ENCODE measurements at places on chromosomes 6 and 20. TPM values are rescaled to one million over a fixed set of nuclear protein-coding genes. Genes with fewer than 3 reads are reported as not detected.

- no peaks in the 10 kb centered on the region for H3K27me3 ChIP-seq
- H3K4me3 ChIP-seq, result no peak overlapping the region
- DNase-seq, result no peak
- H3K27ac ChIP-seq, result no peak overlapping the region
- H3K36me3 ChIP-seq, result no peaks in the 10 kb centered on the region
Observed at GRCh38 chr6:40960742-40961430, 78.1 kb downstream of the UNC5CL start.

Gene BMP6
- total RNA-seq, result 3.2 TPM

DNA sequence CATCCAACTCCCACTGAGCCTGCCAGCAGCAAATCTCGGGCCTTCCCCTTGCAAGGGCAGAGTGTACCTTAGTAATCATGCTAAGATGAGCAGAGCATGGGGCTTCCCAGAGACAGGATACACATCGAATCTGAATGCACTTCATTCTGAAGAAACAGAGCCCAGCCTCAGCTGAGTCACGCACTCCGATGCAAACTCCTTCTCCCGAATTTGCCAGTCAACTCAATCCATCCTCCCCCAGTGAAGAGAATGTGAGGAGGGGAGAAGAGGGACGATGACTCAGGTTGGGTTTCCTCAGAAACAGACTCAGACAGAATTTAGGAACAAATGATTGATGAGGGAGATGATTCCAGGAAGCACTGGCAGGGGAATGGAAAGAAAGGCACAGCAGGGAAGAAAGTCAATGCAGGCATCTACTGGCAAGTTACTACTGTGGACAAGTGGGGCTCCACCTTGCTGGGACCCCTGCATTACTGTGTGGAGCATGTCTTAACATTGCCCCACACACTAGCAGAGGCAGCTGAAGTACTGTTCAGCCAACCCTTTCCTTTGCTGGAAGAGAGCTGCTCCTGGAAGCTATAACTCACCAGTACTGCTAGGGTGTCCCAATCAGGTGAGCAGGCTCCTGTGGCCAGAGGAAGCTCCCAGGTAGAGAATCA lies 251.6 kb downstream of the ADGB start:
- H3K36me3 ChIP-seq, result no peaks in the 10 kb centered on the region
- H3K27me3 ChIP-seq, result no peaks in the 10 kb centered on the region
- H3K4me1 ChIP-seq, result no peaks in the 10 kb centered on the region

- H3K4me1 ChIP-seq, result peaks cover 22% of the 10 kb centered on the region
- peak overlapping the region; percentile 98 for H3K27ac ChIP-seq
- DNase-seq, result no peak
- no peaks in the 10 kb centered on the region for H3K27me3 ChIP-seq
- H3K36me3 ChIP-seq, result no peaks in the 10 kb centered on the region
Observed at GRCh38 chr6:2970034-2970685, 1.2 kb downstream of the SERPINB6 start.

Gene ZC3H12D
- total RNA-seq, result 2.2 TPM

DNA sequence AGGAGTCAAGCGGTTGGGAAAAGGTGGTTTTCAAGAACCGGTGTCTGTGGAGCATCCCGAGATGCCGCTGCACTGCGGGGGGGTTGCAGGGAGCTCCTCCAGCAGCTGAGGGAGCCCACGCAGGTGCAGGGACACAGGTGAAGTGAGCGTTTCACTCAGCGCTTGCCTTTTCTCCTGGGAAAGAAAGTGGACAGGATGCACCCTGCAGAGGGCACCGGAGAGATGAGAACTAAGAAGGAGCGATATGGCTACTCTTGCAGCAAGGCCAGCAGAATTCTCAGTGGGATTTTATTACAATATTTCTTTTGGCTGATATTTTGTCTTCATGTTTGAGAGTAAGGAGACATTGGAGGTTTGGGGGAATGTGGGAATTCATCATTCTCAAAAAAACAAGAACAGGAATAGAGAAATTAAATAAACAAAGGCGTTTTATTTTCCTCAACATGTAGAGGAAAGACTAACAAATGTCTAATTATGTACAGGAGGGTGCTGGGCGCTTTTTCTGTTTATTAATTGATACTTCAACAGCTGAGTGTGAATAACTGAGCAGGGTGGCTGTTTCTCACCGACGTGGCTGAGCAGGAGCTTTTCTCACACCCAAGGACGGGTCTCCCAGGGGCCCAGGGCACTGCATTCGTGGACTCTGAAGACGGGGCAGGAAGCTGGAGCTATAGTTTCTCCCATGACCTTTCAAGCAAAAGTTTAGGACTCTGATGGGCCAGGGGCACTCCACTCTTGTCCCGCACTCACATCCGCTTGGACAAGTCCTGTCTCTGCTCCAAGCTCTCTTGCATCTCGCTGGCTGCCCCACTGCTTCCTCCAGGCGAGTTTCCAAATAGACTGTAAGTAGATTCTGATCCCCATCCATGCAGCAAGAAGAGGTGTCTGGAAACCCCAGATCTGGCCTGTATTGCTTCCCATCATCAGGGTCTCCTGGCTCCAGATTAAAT lies 176.1 kb downstream of the SMOC2 start:
- no peaks in the 10 kb centered on the region for H3K27me3 ChIP-seq
- no peak overlapping the region for H3K4me3 ChIP-seq
- H3K27ac ChIP-seq, result no peak overlapping the region
- no peak for DNase-seq
- H3K36me3 ChIP-seq, result no peaks in the 10 kb centered on the region
- no peaks in the 10 kb centered on the region for H3K4me1 ChIP-seq

Gene PBOV1
- total RNA-seq, result not detected

DNA sequence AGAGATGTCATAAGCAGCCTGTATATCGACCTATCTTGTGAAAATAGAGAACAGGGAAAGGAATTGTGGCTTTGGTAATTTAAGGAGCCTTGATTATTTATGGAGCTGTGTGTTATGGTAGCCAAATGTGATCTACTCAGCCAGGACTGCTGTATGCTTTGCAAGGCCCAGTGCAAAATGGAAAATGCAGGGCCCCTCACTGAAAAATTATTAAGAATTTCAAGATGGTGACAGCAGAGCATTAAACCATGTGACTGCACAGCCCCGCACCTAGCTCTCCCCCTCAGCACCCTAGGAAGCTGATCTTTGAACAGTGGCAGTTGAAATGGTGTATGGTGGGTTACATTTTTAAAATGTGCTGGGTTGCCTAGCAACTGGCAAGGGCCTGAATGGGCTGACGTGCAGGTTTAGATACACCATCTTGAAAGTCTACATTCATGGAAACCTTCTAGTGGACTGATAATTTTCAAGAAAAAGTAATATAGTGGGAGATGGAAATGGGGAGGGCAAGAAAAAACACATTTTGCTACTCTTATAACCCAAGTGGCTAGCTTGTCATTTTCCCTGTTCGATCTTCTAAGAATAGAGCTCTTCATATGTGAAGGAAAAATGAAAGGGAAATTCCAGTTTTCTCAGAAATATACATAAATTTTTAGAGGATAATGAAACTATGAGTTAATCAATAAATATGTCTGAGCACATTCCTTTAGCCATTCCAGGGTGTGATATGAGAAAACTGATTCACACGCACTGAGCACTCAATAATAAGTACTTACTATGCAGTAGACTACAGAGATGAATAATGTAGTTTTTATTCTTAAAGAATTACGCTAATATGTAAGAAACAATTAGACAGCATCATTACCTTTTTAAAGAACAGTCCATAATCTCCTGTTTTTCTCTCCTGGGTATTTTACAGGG lies 208.0 kb downstream of the ARHGAP18 start:
- H3K36me3 ChIP-seq, result no peaks in the 10 kb centered on the region
- no peak overlapping the region for H3K4me3 ChIP-seq
- no peak for DNase-seq

Gene RIPPLY2
- total RNA-seq, result not detected

Gene MUC22
- total RNA-seq, result 2.9 TPM

Gene PLEKHG1
- 38.5 TPM for total RNA-seq

DNA sequence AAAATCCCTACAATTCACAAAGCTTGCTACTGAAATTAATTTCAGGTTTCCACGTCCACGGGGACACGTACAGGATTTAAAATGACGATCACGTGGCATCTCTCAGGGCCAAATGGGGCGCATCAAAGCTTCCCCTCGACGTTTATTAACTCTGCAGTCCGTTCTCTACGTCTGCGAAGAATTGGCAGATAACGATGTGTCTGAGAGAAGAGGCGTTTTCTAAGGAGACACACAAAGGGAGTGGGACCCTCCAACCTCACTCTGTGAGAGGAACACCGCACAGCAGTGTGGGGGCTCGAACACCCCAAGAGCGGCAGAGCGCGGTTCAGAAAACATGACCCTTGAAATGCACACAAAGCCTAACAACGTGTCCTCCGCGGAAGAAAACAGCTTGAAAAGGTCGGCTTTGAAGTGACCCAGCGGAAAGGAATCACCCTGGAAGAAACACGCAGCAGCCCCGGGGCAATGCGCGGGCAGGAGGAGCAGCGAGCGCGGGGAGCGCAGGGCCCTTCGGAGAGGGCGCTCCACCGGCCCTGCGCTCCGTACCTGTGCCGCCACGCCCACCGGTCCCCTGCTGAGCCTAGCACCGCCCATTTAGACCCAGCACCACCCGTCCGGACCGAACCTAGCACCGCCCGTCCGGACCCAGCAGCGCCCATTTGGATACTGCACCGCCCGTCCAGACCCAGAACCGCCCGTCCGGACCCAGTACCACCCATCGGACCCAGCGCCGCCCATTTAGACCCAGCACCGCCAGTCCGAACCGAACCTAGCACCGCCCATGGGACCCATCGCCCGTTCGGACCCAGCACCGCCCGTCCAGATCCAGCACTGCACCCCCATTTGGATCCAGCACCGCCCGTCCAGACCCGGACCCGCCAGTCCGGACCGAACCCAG lies 1.1 kb upstream of the AFDN start:
- no peak for DNase-seq
- H3K4me3 ChIP-seq, result peak overlapping the region; percentile 78
- H3K36me3 ChIP-seq, result no peaks in the 10 kb centered on the region
- peaks cover 10% of the 10 kb centered on the region for H3K4me1 ChIP-seq

GRCh38 chr6:52909131-52909530 lies 367 bp downstream of the GSTA3 start:
- H3K27me3 ChIP-seq, result no peaks in the 10 kb centered on the region
- no peaks in the 10 kb centered on the region for H3K4me1 ChIP-seq
- no peak overlapping the region for H3K27ac ChIP-seq
- H3K4me3 ChIP-seq, result no peak overlapping the region
- no peak for DNase-seq
- no peaks in the 10 kb centered on the region for H3K36me3 ChIP-seq

Gene LY6G6C
- not detected for total RNA-seq

- H3K27ac ChIP-seq, result no peak overlapping the region
- peaks cover 5% of the 10 kb centered on the region for H3K4me1 ChIP-seq
- DNase-seq, result no peak
- no peaks in the 10 kb centered on the region for H3K27me3 ChIP-seq
Observed at GRCh38 chr6:15510536-15511247, 152.1 kb downstream of the DTNBP1 start.

- no peak for DNase-seq
- no peak overlapping the region for H3K27ac ChIP-seq
- H3K4me3 ChIP-seq, result no peak overlapping the region
- no peaks in the 10 kb centered on the region for H3K4me1 ChIP-seq
Observed at GRCh38 chr6:167211881-167212712, 54.3 kb upstream of the GPR31 start.

Gene BHLHE23
- not detected for total RNA-seq

GRCh38 chr20:58890518-58891085 lies 38.1 kb downstream of the GNAS start:
- peaks cover 37% of the 10 kb centered on the region for H3K4me1 ChIP-seq
- H3K27me3 ChIP-seq, result no peaks in the 10 kb centered on the region
- no peaks in the 10 kb centered on the region for H3K36me3 ChIP-seq
- peak; percentile 89 for DNase-seq

Gene PACSIN1
- total RNA-seq, result 0.74 TPM

- H3K27ac ChIP-seq, result no peak overlapping the region
- no peaks in the 10 kb centered on the region for H3K27me3 ChIP-seq
- H3K36me3 ChIP-seq, result no peaks in the 10 kb centered on the region
- no peaks in the 10 kb centered on the region for H3K4me1 ChIP-seq
- H3K4me3 ChIP-seq, result no peak overlapping the region
Observed at GRCh38 chr6:51283723-51284355, 465.2 kb downstream of the TFAP2B start.

DNA sequence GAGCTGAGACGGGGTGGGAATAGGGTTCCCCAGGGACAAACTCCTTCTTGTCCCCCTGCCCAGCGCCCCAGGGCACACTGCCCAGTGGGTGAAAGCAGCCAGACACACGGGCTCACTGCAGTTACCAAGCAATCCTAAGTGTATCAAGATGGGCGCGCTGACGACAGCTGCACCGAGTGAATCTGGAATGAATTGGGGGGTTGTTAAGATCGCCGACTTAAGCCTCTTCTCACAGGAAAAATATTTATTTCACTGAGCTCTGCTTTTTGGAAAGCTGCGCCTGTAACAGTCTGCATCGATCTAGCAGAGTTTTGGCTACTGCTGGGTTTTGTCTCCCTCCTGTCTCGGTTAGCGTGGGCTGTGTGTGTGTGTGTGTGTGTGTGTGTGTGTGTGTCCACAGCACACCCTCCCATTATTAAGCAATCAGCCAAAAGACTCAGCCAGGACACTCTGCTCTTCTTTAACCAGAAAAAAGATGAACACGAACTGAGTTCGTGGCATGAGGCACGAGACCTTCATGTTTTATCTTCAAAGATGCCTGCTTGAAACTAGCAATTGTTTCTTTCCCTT lies 35.9 kb downstream of the RIPOR3 start:
- peaks cover 60% of the 10 kb centered on the region for H3K4me1 ChIP-seq
- H3K4me3 ChIP-seq, result no peak overlapping the region
- no peaks in the 10 kb centered on the region for H3K36me3 ChIP-seq
- H3K27me3 ChIP-seq, result no peaks in the 10 kb centered on the region

Gene NKAIN4
- total RNA-seq, result not detected

DNA sequence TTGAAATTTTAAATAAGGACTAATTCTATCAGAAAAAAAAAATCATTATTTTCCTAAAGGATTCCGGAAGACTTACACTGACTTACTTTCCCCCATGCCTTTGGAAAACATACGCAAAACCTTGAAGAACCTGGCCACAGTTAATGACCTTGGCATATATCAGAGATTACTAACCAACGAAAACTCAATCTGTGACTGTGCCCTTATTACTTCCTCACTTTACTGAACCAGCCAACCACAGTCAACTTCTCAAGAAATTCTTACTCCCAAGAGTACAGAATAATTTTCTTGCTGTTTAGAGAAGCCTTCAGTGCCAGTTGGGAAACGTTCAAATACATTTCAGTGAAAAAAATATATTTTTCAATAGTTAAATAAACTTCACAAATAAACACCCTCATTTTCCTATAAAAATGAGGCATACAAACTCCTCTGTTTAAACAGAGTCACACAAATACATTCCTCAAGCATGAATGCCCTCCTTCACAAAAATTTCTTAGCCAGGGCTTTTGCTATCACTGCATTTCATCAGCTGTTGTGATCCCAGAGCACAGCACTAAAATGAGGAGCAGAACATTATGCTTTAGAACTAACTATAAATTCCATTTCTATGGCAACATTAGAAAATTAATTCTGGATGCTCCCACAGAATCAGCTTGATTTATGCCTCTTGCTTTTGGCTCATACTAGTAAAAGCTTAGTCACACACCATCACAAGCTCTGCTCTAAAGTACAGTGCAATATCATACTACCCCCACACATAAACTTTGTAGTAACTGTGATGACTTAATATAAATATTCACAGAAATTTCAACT lies 117.6 kb downstream of the DST start:
- H3K36me3 ChIP-seq, result no peaks in the 10 kb centered on the region
- no peak overlapping the region for H3K4me3 ChIP-seq
- peak overlapping the region; percentile 81 for H3K27ac ChIP-seq
- H3K27me3 ChIP-seq, result no peaks in the 10 kb centered on the region
